Stimulated activated CD4-positive, alpha-beta T cell treated with anti-CD3 and anti-CD28 coated beads, Interleukin-1b, Interleukin-23, amount 100 ng/mL, for 1 hour (primary cell): ENCODE measurements at places on chromosomes 6 and 20.

DNA sequence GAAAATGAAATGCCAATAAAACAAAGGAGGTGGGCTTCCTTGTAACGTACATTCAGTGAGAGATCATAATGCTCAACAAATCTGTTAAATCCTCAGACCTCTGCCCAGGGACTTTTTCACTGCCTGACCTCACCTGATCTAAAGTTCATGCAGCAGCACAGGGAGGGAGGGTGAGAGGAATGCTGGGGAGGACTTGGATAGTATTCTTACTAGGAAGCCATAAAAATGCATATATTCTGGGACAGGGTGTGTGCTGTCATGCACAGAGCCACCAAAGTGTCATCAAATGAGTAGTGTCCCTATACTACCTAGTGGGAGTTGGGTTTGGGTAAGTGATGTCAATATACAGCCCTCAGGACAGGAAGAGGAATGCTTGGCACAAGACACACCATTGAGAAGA is 32.6 kb downstream of the CLIC5 start:
- DNase-seq = no peak

DNA sequence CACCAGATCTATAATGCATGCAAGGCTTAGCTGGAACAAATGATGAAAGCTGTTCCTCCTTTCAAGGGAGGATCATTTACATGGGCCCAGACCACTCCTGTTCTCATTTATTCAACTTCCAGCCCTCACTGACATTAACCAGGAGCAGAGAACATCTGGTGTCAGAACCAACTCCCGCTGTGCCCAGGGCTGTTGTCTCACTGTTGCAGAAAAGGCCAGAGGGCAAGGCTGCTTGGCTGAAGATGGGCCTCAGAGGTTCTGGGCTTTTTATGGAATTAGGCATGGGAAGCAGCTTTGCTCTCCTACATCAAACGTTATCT is 164.2 kb downstream of the GMPR start:
- no peak for DNase-seq

DNA sequence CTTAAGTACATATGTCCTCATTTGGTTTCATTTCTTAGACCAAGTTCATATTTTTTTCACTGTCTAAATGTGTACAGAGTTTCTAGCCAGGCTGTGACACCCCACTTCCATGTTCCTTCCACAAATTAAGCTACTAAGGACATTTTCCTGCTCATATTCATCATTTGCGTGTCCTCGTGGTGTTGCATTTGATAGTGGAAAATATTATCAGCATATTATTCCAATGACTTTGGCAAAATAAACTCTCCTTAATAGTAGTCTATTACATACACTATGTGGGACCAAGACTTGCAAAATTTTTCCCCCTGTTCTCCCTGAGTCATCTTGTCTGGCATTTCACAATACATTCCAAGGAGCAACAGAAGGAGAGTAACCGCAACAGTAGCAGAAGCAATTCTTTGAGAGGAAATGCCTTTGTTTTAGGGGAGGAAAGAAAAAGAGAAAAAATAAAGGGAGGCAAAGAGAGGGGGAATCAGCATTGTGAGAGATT is 599.2 kb downstream of the COL12A1 start:
- DNase-seq = no peak

GRCh38 chr6:17610835-17611234 is 10.7 kb downstream of the FAM8A1 start:
- no peak for DNase-seq

GRCh38 chr20:59334651-59335300 is 34.4 kb downstream of the EDN3 start:
- no peak for DNase-seq

- DNase-seq = no peak
These were observed 675 bp upstream of the TRERF1 start for GRCh38 chr6:42452171-42453030.

DNA sequence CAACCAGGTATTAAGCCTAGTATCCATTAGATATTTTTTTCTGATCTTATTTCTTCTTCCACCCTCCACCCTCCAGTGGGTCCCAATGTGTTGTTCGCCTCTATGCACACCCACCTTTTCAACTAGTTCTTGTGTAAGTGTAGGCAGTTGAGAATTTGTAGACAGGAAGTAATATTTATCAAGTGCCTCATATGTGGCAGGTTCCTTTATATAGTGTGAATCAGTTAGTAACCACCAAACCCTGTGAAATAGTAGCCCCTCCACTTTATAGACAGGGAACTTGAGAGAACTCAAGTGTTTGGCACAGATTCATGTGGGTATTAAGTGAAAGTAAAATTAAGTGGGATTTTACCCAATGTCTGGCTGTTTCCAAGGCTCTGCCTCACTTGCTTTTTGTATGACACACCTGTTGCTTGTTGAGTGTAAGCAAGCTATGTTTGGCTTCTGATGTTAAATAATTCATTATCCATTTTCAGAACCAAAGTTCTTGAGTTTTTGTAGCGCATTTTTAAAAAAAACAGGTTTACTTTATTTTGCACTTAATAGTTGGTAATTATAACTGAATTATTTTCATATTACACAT is 24.8 kb downstream of the AFDN start:
- DNase-seq = no peak

DNA sequence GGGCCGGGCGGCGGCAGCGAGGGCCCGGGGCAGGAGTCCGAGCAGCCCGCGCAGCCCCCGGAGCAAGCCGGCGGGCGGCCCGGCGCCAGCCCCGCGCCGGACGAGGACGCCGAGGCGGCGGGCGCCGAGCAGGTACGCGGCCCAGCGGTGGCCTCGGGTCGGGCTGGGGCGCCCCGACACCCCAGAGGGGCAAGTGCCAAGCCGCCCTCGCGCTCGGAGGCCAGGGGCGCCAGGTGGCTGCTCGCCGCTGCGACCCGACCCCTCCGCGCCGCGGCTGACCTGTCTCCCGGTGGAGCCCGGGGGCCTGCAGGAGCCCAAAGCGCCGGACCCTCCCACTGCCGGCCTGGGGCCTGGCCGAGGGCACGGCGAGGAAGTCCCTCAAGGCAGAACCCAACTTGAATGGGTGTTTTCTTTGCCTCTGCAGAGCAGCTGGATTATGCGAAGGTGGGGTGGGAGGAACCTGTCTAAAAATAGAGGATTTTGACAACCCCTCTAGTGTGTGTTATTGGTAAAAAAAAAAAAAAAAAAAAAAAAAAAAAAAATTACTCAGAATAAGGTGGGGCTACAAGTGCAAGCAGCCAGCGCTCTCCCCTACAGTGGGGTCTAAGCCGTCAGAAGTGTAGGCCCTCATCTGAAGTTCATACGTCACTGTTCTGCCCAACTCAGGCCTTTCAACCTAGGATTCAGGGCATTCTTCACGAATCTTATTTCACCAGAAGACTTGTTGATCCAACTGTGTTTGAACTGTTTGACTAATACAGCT is 609 bp downstream of the OGFRL1 start:
- DNase-seq = no peak

GRCh38 chr6:78487401-78487800 is 379.9 kb upstream of the IRAK1BP1 start:
- DNase-seq = no peak

DNA sequence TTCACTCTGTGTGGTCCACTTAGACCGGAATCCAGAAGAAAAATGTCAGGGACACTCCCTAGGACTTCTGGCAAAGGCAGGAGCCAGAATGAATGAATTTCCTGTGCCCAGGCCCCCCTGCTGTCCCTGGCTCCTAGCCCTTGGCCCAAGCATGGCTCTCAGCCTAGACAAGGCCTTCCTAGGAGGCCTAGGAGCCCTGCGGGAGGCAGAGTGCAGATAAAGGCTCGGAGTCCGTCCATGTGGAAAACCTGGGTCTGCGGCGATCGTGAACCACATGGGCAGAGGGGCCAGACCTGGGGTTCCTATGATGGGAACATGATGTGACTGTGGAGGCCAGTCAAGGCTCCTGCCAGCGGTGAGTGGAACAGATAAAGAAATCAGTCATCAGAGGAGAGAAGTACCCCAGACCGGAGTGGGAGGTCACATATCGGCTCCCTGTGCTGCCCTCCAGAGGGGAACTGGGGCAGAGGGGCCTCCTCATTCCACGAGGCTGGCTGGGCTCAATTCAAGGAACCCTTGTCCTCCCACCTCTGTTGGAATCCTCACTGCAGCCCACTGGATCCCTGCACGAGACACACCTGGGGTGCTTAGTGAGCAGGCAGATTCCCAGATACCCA is 5.9 kb upstream of the VSTM2L start:
- no peak for DNase-seq

GRCh38 chr20:8194721-8195120 is 62.7 kb downstream of the PLCB1 start:
- no peak for DNase-seq

DNA sequence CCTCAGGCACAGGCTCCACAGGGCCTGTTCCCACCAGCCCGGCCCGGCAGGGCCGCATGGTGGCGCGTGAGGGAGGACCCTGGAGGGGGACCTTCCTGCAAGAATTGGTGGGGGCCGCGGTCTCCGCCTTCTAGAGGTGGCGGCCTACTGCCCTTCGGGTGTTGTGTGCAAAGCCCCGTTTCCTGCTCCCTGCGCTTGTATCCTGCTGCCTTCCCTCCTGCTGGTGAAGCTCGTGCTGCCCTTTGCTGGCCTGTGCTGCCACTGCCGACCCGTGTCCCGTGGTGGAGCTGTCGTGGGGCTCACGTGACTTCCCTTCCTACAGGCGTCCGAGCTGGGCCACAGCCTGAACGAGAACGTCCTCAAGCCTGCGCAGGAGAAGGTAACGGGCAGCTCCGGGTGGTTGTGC is 8.4 kb upstream of the COL20A1 start:
- DNase-seq = no peak

DNA sequence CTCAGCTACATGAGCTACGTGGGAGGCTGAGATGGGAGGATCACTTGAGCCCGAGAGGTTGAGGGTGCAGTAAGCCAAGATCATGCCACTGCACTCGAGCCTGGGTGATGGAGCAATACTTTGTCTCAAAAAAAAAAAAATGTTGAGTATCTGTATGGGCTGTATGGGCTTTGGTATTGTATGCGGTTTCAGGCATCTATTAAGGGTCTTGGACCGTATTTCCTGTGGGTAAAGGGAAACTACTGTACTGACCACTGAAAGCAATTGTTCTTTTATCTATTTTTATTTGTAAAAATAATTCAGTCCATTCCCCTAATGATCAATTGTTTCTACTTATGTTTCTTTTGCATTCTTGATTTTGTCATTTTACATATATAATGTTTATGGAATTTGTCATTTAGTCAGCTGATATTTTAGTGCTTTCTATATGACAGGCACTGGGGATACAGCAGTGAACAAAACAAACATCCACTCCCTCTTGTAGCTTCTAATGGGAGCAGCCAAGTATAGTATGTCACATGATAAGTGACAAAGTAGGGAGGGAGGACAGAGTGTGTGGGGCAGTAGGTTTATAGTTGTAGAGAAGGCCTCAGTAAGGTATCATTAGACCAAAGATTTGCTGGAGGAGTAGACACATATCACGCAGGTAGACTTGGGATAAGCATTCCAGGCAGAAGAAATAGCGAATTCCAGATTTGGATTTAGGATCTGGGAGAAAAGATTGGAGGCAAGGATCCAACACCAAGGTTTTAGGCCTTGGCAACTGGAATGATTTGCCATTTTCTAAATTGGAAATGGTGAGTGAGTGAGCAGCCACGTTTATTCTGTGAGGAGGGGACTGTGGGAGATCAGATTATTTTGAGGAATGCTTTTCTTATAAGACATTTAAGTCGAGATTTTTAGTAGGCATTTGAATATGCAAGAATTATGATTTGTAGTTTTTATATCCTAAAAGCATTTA is 6.0 kb downstream of the PCMT1 start:
- DNase-seq = no peak

DNA sequence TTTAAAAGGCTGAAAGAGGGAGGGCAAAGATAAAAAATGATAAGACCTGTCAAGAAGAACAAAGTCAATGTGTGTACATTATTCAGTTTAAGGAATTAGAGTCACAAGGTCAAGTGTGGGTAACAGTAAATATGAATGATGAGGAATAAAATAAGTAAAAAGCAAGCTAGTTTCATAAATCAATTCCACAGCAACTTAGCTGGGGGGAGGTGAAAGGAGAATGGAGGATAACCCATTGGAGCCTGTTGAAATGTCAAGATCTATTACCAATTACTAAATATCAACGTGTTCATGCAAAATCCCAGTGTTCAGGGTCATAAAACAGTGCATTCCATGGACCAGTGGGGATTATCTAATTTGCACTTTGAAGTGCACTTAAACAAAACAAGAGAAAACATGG is 242.9 kb downstream of the TBX18 start:
- no peak for DNase-seq

- no peak for DNase-seq
These were observed 56.2 kb upstream of the EPB41L1 start for GRCh38 chr20:36098364-36098763.

DNA sequence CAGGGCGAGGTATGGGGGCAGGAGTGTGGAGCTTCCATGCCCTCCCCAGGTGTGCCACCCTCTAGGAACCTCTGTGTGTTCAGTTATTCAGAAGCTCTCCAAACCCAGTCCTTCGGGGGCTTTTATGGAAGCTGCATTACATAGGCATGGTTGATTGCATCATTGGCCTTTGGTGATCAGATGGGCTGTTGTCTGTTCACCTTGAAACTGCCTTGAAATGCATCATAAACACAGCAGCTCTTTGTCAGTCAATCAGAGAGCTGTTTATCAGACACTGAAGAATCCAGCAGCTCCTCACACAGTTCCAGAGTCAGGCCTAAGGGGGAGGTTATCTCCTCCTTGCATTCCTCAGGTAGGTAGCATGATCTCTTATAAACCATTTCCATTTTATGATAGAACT is 62.4 kb downstream of the E2F3 start:
- DNase-seq = no peak

DNA sequence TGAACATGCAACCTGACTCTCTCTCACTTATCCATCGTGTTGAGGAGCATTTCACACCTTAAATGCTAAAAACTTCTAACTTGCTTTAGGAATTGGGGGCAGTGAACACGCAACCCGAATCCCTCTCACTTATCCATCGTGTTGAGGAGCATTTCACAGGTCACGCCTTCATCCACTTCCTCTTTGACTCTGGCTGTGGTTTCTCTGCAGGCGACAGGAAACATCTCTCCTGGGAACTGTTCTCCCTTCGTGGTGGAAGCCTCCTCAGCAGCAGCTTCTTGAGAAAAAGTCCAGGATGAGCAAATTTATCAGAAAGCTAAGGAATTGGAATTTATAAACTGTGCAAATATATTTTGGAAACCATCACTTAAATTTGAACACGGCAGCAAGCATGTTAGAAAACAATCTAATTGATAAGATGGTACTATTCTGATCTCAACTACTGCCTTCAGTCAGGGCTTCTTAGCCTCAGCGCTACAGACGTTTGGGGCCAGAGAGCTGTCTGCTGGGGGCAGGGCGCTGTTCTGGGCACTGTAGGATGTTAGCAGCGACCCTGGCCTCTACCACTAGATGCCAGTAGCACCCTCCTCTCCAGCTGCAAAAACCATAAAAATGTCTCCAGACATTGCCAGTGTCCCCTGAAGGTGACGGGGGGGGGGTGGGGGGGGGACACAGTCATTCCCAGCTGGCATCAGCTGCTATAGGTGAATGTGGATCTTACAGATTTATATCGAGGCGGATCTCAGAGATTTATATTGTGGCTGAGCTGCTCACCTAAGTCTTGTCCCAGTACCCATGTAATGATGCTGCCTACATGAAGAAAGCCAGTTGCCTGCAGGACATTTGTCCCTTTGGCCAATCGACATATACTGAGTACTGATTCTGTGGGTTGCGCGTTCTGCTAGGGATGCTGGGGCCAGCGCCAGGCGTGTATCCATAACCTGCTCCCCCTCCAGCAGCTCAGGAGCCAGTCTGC is 26.2 kb downstream of the CTCFL start:
- no peak for DNase-seq

GRCh38 chr6:49415358-49415757 is 47.7 kb downstream of the MMUT start:
- no peak for DNase-seq
